ENCODE measurements at places on chromosomes 5 and 9.

DNA sequence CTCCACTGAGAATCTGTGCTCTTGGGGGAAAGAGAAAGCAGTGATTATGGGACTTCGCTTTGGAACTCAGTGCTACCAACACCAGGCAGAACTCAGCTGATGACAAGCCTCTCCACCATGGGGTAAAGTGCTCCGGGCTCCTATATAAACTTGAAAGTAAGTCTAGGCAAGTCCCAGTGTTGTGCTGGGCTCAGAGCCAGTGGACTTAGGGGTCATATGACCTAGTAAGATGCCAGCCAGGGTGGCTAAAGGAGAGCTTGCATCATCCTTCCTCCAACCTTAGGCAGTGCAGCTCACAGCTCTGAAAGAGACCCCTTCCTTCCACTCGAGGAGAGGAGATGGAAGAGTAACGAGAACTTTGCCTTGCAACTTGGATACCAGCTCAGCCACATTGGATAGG is 35.1 kb upstream of the FREM1 start:
- DNase-seq, result no peak

- DNase-seq, result peak; percentile 45
Observed at GRCh38 chr5:60649288-60649917, 50.6 kb downstream of the DEPDC1B start.

DNA sequence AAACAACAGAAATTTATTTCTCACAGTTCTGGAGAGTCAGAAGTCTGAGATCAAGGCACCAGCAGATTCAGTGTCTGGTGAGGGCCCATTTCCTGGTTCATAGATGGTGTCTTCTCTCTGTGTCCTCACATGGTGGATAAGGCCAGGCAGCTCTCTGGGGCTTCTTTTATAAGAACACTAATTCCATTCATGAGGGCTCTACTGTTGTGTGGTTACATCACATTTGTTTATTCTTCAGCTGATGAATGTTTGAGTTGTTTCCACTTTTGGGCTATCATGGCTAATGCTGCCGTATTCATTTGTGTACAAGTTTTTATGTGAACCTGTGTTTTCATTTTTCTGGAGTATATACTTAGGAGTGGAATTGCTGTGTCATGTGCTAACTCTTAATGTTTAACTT is 35.2 kb downstream of the DDX4 start:
- DNase-seq, result no peak

DNA sequence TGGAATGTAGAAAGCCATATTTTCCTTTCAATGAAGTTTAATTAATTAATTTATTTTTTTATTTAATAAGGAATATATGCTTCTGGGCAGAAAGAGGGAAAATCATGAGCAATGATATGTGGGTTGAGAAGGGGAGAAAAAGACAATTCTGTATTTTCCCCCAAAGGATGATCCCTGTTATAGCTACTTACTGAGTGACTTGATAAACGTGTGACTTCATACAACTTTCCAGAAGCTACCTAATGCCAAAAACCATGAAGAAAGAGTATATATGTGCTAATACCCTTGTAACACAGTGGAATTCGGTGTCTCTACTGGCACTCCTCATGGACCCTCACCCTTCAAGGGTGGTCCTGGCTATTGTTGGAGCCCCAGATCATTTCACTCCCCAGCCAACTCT is 335.0 kb upstream of the KLF4 start:
- DNase-seq, result no peak

- no peak for DNase-seq
Observed at GRCh38 chr5:107404595-107405374, 266.0 kb downstream of the EFNA5 start.

DNA sequence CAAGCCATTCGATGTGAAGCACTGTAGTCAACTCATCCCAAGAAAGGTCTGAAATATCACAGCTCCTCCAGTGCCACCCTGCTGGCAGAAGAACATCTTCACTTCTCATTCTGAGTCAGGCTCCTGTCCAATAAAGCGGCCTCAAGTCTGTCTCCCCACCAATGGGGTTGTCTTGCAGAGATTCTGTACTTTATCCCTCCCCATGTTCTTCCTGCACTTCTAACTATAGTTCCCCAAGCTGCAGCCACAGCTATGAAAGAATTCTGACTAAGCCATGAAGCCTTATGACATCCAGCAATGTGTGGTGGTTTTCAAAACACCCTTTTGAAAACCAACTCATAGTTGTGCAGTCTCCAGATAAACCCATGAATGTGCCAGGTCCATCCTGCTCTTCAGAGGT is 6.8 kb downstream of the MACROH2A1 start:
- peak; percentile 88 for DNase-seq

GRCh38 chr9:26524267-26524666 is 368.3 kb downstream of the CAAP1 start:
- DNase-seq, result no peak

GRCh38 chr5:84364043-84364442 is 20.6 kb downstream of the EDIL3 start:
- peak; percentile 54 for DNase-seq

DNA sequence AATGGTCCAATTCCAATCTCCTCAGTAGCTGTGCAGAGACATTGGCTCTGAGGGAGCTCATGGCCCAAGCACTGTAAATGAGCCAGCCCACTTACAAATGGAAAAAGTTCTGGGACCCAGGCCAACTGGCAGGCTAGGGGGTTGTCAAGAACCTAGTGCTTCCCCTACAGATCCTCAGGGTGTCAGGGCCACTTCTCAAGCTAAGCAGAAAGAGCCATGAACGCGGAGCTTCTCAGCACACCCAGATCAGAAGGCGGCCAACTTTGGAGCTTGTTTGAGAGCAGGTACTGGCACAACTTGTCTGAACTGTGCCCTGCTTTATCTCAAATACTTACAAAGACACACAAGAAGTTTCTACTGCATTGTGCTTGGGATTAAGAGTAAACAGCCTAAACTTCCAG is 17.5 kb downstream of the TLE1 start:
- DNase-seq, result no peak

- DNase-seq, result peak; percentile 60
Observed at GRCh38 chr5:54088081-54088480, 222.3 kb downstream of the ARL15 start.

DNA sequence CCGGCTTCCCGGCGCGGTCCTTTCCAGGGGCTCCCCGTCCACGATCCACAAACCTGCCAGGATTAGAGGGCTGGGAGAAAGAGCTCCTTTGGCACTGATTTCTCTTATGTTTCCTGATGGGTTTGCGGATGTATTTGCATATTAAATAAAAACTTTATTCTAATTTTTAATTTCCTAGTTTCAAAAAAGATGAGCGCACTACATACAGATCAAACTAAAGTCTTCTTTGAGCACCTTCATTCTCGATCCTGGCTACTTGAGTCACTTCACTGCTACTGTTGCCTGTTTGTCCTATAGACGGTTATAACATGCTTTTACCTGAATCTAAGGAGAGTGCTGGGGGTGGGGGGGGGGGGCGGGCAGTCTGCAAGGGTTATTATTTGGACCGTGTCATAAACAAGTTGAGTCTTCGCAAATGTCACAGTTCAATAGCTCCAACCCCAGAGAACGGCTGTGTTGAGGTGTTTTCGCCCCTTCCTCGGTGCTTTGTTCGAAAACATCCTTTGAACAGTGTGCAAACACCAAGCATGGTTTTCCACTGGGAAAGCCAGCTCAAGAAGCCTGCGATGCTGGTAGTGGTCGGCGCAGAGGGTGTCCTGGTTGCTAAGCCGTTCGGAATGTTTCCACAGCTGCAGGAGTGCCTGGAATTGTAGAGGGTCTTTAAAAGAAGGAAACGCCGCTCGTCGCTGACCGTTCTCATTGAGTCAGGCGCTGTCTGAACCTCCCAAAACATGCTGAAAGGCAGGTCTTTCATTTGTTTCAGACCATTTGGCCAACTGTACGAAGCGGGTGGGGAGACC is 1.1 kb upstream of the STK10 start:
- peak; percentile 43 for DNase-seq

DNA sequence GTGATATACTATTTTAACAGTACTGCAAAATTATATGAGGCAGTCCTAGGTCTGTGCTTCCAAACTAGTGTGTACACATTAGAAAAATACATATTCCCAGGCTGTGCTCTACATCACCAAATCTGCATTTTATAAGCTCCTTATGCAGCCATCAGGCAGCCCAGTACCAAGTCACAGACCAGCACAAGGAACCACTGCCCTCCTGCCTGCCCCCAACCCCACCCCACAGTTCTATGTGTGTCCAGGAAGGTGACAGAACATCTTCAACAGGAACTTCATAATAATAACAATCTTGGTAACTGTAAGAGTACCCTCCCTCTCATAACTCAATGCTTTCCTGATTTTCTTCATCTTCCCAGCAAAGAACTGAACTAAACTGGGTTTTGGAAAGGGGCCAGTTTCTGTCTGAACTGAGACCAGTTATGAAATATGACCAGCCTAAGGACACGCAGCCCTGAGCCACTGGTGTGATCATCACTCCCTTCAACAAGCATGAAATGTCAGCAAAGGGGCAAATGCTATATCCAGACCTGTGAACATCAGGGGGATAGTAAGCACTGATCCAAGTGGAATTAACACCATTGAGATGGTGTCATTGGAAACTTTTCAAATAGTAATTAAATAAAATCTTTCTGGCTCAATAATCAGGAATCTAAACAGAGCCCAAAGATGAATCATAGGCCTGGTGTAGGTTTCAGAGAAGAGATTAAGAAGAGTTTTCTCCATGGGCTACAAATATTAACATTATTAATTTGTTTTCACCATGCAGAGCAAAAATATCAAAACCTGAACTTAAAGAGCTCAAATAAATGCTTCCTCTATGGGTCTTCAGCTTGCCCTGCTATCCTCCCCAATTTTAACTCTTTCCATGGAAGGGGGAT is 82.1 kb downstream of the DPYSL3 start:
- peak; percentile 40 for DNase-seq

GRCh38 chr5:122163121-122164069 is 34.0 kb downstream of the ZNF474 start:
- DNase-seq, result peak; percentile 99

- DNase-seq, result no peak
Observed at GRCh38 chr9:673264-673965, 168.1 kb upstream of the DMRT1 start.

DNA sequence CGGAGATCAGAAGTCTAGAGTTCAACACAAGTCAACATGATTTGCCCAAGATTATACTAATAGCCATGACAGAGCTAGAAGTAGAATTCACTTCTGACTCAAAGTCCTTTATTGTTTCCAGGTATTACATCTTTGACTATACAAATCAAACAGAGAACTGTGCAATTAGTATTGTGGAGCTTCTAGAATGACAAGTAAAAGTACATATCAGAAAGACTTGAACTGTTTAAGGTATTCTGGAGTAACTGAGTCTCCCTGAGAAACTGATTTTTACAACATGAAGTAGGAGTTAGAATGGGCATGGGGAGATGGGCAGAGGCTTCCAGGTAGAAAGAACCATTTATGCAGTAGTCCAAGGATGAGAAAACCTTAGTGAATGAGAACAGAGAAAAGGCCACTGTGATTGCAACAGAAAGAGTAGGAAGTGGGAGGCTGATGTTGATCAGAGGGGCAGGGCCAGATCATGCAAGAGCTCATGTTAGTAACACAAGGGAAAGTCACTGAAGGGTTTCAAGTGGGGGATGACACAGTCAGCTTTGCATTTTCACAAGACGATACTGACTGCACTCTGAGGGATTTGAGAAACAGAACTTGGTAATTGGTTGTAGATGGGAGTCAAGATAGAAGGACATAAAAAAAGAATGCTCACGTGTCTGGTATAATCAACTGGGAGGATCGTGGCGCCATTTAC is 280.7 kb downstream of the RFX3 start:
- no peak for DNase-seq

DNA sequence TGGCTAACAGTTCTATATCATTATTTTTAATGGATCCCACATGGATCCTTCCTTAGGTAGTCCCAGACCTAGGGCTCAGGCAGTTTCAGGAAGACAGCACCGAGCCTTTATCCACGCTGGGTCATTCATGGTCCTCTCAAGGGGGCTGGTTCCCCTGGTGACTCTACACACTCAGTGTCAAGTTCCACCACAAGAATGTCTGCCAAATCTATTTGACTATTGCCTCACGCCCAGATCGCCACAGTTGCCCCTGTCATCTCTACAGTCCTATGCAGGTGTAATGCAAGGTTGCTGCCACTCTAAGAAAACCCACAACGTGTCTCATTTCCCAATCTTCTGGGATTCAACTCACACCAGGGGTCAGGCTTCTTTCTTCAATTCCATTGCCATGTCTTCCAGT is 8.0 kb upstream of the ZNF366 start:
- no peak for DNase-seq

DNA sequence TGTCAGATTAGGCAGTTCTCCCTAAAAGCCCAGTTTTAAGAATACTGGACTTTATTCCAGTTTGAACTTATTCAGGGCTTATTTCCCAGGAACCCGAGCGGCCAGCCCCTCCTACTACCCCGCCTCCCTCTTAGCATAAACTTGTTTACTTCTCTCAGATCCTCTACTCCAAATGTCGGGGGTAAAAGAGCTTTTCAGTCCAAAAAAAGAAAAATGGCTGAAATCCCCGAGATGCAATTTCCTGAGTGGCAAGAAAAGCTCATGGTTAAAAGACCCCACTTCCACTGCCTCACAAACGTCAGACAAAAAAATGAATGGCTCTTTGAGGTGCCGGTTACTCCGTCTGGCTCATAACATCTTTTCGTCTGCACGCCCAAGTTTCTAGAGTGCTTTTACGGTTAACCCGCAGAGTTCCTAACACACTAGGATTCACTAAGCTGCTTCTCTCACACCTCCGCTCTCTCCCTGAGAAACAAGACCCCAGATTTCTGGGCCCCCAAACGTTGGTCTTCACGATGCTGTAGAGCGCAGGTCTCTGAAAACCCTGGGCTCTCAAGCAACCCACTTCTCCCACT is 402 bp downstream of the BRD8 start:
- DNase-seq, result peak; percentile 17

DNA sequence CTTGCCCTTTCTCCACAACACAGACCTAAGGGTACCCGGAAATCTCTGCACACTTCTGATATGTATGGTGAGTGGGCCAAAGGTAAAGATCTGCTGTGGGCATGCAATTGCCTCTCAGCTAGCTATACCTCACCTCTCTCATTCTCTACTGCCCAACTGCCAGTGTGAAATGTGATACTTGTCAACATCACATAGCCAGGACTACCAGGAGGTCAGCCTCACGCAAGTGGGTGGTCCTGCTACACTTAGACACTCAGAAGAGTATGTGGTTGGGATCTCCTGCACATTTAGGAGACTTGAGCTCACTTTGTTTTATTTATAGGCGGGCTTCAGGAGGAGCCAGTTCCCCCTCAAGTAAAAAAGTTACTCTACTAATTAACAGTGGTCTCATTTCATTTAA is 88.0 kb upstream of the MAN2A1 start:
- DNase-seq, result no peak

GRCh38 chr5:89707891-89708290 is 701.7 kb downstream of the CETN3 start:
- no peak for DNase-seq

DNA sequence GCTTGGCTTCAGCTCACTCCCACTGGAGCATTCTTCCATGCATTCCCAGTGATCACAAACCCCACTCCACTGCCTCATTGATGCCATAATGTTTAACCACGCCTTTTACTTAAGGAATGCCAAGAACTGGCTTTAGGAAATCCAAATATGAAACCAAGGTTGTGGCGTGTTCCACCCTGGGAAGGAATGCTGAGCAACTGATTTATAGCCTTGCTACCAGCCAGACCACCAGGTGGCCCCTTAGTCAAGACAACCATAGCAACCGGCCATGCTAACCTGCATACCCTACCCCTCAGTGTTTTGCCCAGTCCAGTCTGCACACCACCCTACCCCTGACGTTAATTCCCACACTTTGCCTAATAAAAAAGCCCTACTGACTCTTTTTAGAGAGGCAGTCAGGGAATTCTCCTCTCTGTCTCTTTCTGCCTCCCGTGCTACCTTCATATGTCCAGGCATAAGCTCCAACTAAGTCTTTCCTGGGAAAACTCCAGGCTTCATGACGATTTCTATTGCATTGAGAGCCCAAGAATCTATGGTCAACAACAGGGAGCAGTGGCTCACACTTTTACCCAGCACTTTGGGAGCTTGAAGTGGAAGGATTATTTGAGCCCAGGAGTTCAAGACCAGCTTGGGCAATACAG is 27.0 kb upstream of the PRRC2B start:
- DNase-seq, result peak; percentile 78

All from fibroblast of skin of scalp (primary cell).